ENCODE measurements at places on chromosomes 2 and 18. TPM values are rescaled to one million over a fixed set of nuclear protein-coding genes. Genes with fewer than 3 reads are reported as not detected.

CABYR gene
- polyA plus RNA-seq: 13.0 TPM

SKOR2 gene
- polyA plus RNA-seq: not detected

REG3A gene
- polyA plus RNA-seq: not detected

AQP12B gene
- polyA plus RNA-seq: 0.35 TPM

FSIP2 gene
- polyA plus RNA-seq: 4.1 TPM

Measured in left kidney (tissue), 8 donors.